Right forelimb (tissue), 1 donor: ENCODE measurements at places on chromosomes 2 and 18.

GRCh38 chr2:51472783-51473182 lies 440.9 kb upstream of the NRXN1 start:
- no peak for DNase-seq

GRCh38 chr18:3281456-3282400 lies 19.8 kb downstream of the MYL12B start:
- DNase-seq = no peak

DNA sequence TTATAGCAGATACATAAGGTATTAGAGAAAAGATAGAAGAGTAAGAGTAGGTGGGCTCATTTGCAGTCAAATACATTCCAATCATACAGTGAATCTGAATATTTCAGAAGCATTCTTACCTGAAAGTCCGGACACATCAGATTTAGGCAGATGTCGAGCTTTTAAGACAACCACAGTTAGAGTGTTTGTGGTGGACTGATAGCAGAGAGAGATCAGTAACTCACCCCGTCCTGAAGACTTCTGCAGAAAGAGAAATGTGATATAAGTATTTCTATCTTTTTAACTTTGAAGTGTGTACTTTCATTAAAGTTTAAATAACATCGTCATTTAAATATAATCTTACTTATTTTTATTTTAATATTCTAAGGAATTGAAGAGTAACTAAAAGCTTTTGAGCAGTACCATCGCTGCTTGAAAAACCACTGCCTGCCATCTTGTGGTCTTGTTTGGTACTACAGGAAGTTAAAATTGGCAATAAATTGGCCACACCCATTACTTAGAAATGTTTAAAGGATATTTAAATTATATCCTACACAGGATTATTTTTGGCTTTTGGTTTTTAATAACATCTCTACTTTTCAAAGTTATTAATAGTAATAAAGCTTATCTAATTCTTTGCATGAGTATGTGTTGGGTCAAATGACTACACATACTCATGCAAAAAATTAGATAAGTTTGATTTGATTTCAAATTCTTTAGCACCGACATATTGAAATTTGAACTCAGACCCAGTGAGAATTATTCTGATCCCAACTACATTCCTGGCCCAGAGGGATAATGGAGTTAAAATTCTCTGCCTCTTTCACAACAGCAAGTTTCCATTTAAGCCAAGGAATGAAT lies 5.5 kb downstream of the SYT4 start:
- no peak for DNase-seq

DNA sequence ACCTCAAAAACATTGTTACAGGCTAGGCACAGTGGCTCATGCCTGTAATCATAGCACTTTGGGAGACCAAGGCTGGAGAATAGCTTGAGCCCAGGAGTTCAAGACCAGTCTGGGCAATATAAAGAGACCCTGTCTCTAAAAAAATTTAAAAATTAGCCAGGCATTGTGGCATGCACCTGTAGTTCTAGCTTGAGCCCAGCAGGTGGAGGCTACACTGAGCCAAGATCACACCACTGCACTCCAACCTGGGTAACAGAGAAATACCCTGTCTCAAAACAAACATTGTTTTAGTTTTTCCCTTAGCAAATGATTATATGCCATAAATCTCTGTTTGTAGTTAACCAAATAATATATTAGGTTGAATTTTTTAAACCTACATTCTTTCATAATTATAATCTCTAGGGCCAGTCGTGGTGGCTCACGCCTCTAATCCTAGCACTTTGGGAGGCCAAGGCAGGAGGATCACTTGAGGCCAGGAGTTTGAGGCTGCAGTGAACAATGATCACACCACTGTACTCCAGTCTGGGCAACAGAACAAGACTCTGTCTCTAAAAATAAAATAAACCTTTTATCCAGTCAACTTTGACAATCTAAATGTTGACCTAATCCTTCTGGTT lies 13.3 kb upstream of the CYP20A1 start:
- DNase-seq = no peak

DNA sequence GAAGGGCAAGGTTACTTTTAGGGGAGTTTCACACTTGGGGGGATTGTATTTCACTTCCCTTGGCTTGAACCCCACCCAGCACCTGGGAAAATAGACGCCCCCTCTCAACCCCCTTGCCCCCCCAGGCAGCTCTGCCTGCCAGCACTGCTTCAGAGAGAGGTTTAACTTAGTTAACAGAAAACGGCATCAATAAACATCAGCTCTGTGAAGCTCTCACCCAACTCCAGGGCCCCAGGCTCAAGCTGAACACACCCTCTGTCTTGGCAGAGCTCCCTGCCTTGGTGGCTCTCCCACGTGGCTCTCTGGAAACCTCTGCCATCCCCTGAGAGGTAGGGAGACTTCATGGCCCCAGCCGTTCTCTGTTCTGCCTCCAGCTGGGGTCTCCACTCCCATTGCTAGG lies 244.1 kb downstream of the ACKR3 start:
- DNase-seq = no peak

DNA sequence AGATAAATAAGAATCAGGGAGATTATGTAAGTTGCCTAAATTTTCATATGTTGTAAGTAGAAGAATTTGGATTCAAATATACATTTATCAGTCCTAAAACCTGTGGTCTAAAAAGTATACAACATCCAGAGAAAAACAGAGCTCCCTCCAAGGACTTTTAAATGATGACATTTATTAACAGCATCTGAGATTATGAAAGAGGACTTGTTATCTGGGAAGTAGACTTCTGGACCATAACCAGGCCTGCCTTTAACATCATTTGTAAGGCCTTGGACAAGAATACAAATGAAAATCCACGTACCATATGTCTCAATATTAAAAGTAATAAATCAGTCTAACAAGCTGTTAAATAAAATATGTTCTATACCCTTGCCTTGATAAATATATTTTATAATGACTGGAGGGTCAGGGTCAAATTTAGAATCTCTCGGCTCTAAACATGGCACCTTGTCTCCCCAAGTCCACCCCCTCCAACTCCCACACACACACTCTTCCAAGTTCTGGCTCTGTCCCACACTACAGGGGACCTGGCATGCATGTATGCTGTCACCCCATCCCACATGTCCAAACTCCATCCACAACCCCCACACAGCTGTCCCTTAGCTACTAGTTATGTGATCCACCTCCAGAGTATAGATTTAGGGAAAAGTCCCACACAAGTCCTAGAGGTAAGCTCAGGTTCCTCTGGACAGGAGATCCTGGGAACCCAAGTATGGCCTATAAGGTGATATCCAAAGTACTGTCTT lies 382.6 kb downstream of the CDH2 start:
- DNase-seq = no peak

GRCh38 chr2:66852953-66853352 lies 418.0 kb downstream of the MEIS1 start:
- no peak for DNase-seq

- no peak for DNase-seq
These were observed 91.5 kb upstream of the TWSG1 start for GRCh38 chr18:9243029-9243428.

DNA sequence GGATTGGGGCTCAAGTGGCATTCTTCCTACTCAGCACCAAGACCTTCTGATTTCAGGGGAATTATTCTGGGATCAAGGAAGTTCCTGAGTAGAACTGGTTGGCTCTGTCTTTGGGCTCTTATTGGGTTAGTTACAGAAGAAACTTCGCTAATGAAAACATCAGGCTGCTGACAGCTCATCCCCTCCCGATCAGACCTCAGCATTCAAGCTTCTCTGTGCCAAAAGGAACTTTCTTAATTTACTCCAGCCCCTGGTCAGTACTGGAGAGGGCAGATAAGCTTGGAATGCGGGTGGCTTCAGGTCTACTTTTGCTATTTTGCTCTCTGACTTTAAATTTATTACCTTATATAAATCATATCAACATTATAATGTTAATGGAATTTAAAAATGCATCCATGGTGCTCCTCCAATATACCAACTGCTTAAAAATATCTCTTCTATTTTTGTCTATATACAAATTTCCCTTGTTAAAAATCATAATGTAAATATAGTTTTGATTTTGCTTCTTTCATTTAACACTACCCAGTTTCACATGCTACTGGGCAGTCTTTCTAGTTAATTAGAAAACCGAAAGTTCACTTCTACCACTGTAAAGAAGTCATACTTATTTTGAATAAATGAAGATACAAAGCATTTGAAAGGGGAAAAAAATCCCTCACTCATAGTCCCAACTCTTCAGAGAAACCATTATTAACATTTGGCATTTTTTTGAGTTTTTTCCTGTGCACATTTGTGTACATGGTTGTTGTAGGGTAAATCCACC lies 34.4 kb downstream of the PCARE start:
- no peak for DNase-seq
